CD4-positive, alpha-beta T cell treated with Interferon gamma for 1 hour (primary cell): ENCODE measurements at places on chromosomes 5 and 9.

GRCh38 chr9:131635285-131635684 lies 90.0 kb downstream of the PRRT1B start:
- DNase-seq, result peak; percentile 85

- DNase-seq, result no peak
These were observed 83.4 kb downstream of the TEK start for GRCh38 chr9:27192291-27192960.

DNA sequence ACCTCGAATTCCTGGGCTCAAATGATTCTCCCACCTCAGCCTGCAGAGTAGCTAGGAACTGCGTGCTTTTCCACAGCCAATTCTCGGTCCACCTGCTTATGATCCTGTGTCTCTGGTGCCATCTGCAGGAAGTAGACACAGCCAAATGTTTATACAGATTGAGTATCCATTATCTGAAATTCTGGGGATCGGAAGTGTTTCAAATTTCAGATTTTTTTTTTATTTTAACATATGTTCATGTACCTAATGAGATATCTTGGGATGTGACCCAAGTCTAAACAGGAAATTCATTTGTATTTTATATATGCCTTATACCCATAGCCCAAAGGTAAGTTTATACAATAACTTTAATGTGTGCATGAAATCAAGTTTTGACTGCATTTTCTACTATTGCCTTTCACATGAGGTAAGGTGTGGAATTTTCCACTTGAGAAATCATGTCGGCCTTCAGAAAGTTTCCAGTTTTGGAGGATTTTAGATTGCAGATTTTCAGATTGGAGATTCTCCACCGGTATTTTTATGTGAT lies 89.5 kb downstream of the ESM1 start:
- no peak for DNase-seq

DNA sequence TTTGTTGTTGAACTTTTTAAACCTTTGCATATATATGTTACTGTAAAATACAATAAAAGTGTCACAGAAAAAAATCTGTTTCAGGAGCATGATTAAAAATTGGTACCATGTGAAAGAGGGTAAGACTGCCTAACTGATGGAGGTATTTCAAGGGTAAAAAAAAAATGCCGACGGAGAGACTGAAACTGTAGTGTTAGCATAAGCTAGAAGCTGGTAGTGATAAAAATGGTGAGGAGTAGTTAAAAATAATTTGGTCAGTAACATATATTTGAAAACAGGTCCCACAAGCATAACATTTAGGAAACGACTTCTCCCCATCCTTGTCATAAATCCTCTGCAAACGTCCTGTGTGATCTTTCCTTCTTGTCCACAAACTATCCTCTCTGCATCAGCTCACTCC lies 64.7 kb downstream of the MEF2C start:
- DNase-seq, result no peak
